ENCODE measurements at places on chromosomes 2 and 18. TPM values are rescaled to one million over a fixed set of nuclear protein-coding genes. Genes with fewer than 3 reads are reported as not detected.

Gene EFEMP1
- polyA plus RNA-seq: 23.2 TPM

Gene MYO1B
- polyA plus RNA-seq: 8.7 TPM

Gene ALK
- 0.08 TPM for polyA plus RNA-seq

Gene MYO3B
- 0.11 TPM for polyA plus RNA-seq

Gene EIF5B
- 10.7 TPM for polyA plus RNA-seq

Gene LYPD1
- polyA plus RNA-seq: 3.4 TPM

Gene TUBA3E
- not detected for polyA plus RNA-seq

Gene CAPN13
- polyA plus RNA-seq: 1.5 TPM

Gene CFAP210
- polyA plus RNA-seq: 0.03 TPM

Gene ATAD2B
- 3.4 TPM for polyA plus RNA-seq

Gene FAM124B
- polyA plus RNA-seq: 2.1 TPM

Gene PMAIP1
- 51.7 TPM for polyA plus RNA-seq

Gene TRIM54
- polyA plus RNA-seq: 5.8 TPM

Gene PCARE
- not detected for polyA plus RNA-seq

Gene RGPD4
- not detected for polyA plus RNA-seq

Gene FOXD4L1
- polyA plus RNA-seq: not detected

Gene ABCG5
- polyA plus RNA-seq: not detected

Gene DOK6
- polyA plus RNA-seq: 0.33 TPM

Gene LRATD1
- 1.5 TPM for polyA plus RNA-seq

Gene CBLN2
- not detected for polyA plus RNA-seq

Gene FAM117B
- polyA plus RNA-seq: 4.0 TPM

Gene MRO
- 0.65 TPM for polyA plus RNA-seq

Gene ANKRD62
- not detected for polyA plus RNA-seq

Gene DPP4
- polyA plus RNA-seq: 1.3 TPM

Gene CAVIN2
- polyA plus RNA-seq: 0.03 TPM

Gene CNGA3
- polyA plus RNA-seq: 0.02 TPM

Gene IL36A
- polyA plus RNA-seq: not detected

Gene SP5
- polyA plus RNA-seq: 0.46 TPM

Gene UGT1A3
- not detected for polyA plus RNA-seq

Gene SLC14A1
- 0.18 TPM for polyA plus RNA-seq

Data from H1 (cell line).